Lung (tissue), 17 donors: ENCODE measurements at places on chromosomes 4 and X. TPM values are rescaled to one million over a fixed set of nuclear protein-coding genes. Genes with fewer than 3 reads are reported as not detected.

DNA sequence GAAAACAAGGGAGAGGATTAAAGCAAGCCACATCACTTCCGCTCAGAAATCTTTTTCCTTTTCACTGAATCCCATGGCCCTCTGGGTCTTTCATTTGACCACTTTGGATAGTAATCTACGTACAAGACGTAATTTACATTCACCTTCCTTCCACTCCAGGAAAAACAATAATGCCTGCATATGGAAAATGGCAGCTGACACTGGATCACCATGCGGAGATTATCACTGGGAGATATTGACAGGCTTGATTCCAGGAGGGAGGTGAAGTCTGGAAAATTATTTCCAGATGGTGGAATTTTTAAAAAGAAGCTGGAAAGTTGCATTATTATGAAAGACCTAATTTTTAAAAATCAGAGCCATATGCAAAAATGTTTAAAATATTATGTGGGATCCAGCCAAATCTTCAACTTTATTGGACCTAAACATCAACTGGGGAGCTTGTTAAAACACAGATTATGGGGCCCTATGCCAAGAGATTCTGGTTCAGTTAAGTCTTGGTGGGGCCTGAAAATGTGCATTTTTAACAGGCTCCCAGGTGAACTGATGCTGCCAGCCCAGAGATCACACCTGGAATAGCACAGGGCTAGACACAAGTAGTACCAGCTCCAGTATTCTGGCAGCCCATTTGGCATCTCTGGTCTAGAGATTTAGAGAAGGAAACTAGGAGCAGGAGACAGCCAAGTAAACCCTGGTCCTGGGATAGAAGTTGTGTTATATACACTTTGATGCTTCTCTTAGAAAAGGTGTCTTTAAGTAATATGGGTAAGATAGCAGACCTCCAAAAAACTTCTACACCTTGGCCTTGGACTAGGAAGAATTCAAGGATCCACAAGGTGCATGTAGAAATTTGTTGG is 290.3 kb upstream of the LDB2 start:
- DNase-seq, result peak; percentile 67

PHKA1 gene
- polyA plus RNA-seq, result 2.5 TPM

DNA sequence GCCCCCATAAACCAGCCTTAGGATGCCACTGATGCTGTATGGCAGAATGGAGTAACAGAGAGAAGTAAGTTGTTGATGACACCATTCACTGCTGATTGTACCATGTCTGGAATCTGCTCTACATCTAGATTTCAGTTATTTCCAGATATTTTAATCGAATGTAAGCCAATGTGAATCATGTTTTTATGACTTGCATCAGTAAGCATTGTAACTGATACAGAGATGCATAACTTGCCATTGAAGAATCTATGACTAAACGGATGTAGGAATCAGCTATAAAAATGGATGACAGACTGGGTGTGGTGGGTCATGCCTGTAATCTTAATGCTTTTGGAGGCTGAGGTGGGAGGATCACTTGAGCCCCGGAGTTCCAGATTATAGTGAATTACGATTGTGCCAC is 161.0 kb upstream of the GATB start:
- no peak for DNase-seq

DMRTC1B gene
- polyA plus RNA-seq, result 0.35 TPM

- no peak for DNase-seq
Measured at GRCh38 chrX:105502336-105502735, 281.8 kb upstream of the TEX13A start.

GRCh38 chr4:23547601-23548000 is 342.2 kb downstream of the PPARGC1A start:
- no peak for DNase-seq

- DNase-seq, result no peak
Measured at GRCh38 chr4:89403826-89404225, 96.2 kb upstream of the GPRIN3 start.

DNA sequence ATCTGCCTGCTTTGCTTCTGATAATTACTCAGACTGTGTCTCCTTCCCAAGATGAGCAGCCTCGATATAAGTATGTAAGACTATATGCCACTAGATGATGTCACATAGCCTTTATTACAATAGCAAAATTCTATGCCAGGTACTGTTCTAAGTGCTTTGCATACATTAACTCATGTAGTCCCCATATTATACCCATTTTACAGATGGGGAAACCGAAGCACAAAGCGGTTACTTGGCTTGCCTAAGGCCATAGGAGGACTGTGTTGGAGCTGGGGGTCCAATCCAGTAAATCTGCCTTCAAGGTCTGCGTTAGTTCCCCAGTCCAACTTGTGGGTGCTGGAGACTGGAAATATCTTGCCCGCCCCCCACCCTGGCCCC is 826 bp upstream of the SCML1 start:
- no peak for DNase-seq

DNA sequence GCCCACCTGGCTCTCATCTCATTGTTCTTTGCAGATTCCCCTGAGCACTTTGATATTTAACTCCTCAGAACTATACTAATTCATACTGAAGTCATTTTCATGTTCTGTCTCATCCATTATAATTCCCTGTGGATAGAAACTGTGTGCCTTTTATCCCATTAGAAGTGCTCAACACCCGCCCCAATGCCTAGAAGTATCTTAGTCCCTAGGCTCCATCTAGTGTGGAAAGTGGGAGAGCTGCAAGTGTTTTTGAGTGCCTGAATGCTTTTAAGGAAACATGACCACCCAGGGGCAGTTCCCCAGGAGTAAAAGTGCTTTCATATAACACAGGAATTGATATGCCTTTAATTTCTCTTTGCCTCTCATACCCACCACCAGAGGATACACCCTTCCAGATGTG is 117.0 kb downstream of the CHRDL1 start:
- no peak for DNase-seq

DNA sequence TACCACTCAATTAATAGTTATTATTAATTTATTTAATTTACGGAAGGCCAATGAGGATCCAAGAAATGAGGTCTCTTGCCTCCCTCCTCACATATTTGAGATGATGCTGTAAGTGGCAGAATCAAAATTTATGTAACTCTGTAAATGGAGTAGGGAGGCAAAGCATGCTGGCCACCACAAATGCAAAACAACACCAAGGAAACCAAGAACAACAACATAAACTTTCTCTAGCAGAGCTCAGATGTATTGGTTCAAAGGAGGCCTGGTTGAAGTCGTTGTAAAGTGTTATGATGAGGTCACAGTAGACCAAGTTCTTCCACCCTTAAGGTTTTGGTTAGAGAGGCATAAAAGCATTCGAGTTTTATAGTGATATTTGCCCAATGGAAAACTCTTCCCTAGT is 194.8 kb upstream of the FAT1 start:
- DNase-seq, result no peak

SSX4B gene
- polyA plus RNA-seq, result not detected

DNA sequence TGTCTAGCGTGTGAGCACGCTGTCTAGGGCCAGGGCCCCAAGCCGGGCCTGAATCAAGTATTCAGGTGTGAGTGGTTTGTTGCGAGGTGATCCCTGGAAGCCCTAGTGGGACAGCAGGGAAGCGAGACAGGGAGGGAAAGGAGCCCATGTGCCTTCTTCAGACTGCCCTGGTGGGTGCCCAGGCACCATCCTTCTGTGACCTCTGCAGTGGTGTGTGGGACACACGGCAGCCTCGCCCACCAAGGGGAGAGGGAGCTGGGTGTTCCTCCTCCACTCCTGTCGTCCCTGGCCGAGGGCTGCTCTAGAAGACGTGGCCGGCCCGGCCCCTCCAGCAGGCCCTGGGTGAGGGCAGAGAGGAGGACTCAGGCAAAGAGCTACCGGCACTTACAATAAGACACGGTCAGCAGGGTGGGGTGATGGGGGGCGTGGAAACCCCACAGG is 47.4 kb downstream of the HTRA3 start:
- DNase-seq, result no peak

DNA sequence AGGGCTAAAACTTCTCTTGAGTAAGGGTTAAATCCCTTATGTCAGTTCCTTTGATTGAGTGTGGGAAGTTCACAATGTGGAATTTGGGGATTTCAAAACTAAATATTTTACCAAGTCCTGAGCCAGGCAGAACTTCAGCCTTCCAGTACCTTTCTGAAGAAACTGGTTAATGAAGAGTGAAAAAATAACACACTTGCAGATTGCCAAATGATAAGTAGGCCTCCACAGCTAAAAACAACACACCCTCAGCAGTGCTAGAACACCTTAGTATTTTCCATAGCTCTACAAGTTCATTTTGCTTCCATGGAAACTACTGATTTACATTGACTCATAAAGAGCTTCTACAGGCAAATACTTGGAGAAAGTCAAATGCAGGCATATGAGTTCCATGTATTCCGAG is 326.8 kb downstream of the ZNF674 start:
- peak; percentile 30 for DNase-seq

SPANXC gene
- polyA plus RNA-seq, result not detected

- peak; percentile 71 for DNase-seq
Measured at GRCh38 chr4:137389911-137390520, 142.3 kb downstream of the PCDH18 start.

GAB3 gene
- polyA plus RNA-seq, result 8.2 TPM

RWDD4 gene
- 13.5 TPM for polyA plus RNA-seq

DCAF12L1 gene
- not detected for polyA plus RNA-seq

- DNase-seq, result no peak
Measured at GRCh38 chrX:103999234-103999633, 14.3 kb downstream of the H2BW1 start.

GRCh38 chrX:130184857-130185256 is 13.1 kb downstream of the RAB33A start:
- no peak for DNase-seq

DNA sequence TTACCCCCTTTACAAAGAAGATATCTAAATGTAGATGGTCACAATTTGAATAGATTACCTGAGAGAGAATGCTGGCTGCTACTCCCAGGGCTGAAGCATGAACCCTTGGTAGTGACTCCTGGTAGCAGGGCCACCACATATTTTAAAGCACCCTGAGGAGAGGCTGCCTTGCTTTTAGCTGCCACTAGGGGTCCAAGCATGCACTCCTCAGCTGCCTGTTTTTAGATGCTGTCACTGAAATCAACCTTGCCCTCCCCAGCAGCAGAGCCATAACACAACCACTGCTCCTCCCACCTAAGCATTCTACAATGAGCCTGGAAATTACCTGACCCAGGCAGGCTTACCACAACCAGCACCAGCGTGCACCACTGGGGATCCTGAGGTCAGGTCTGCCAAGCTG is 850.9 kb downstream of the FAM133A start:
- DNase-seq, result no peak

DNA sequence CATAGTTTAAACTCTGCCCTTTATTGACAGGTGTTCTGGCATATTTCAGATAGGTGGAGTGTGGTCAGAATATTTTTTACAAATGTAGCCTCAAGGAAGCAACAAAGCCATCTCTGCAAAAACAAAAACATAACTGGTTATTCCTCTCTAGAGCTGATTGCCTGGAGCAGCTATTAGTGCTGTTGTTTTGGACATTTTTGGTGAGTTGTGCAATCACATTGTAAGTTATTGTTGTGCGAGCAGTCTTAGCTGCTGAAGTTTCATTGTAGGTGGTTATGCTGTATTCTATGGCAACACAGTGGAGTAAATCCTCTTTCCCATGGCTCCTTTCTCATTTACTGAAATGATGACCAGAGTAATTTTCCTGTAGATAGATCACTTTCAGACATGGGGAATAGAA is 1413.0 kb downstream of the PCDH7 start:
- DNase-seq, result no peak

DNA sequence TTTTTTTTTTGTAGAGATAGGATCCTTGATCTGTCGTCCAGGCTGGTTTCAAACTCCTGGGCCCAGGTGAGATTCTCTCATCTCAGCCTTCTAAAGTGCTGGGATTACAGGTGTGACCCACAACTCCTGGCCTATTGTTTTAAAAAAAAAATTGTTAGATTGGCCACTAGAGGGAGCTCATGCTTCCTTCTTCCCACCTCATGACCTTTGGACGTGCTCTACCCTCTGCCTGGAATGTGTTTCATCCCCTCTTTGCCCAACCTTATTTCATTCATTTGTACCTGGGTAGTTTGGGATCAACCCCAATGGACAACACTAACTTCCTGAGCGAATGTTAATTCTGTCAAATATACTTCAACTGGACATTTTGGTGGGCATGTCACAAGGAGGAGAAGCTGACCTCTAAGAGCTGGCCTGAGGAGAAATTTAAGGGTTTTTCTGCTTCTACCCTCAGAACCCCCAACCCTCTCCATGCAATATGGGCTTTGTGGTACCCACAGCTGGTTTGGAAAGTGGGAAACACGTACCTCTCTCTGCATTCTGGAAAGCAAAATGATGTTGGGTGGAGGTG is 6.4 kb downstream of the PPEF2 start:
- DNase-seq, result peak; percentile 6
